Heart right ventricle (tissue), 16 donors: ENCODE measurements at places on chromosomes 1 and 21. TPM values are rescaled to one million over a fixed set of nuclear protein-coding genes. Genes with fewer than 3 reads are reported as not detected.
A peak's percentile ranks its signal among the peaks of the same experiment; 100 is the strongest.

DNA sequence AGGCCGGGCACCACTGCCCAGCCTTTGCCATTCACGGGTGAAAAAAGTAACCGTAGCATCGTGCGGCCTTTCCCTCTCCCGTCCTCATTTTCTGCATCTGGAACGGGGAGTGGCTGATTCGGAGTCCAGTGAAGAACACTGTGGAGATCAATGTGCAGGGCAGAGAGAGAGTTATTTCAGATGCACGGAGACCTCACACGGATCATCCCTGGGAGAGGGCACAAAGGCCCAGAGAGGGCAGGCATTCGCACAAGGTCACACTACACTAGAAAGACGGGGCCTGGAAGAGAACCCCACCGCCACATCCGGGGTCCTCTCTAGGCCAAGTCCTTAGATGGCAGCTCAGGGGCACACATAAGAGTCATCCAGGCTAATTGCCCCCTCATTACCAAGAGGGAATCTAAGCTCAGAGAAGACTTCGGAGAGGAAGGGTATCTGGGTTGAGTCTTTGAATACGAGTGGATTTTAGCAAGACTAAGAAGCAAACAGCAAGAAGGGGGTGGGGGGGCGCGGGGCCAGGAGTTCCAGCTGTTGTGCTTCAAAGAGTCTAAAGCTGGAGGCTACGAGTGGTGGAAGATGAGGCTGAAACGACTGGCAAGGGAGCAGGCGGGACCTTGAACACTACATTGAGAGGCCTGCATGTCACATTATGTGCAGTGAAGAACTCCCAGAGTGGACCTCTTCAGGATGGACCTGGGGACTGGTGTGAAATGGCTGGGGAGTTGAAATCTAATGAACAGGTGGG lies 857 bp downstream of the GPX7 start:
- no peaks in the 10 kb centered on the region for H3K27me3 ChIP-seq
- no peaks in the 10 kb centered on the region for H3K36me3 ChIP-seq
- H3K27ac ChIP-seq: peak overlapping the region; percentile 89
- DNase-seq: no peak
- H3K4me1 ChIP-seq: peaks cover 14% of the 10 kb centered on the region
- H3K4me3 ChIP-seq: peak overlapping the region; percentile 55

DNA sequence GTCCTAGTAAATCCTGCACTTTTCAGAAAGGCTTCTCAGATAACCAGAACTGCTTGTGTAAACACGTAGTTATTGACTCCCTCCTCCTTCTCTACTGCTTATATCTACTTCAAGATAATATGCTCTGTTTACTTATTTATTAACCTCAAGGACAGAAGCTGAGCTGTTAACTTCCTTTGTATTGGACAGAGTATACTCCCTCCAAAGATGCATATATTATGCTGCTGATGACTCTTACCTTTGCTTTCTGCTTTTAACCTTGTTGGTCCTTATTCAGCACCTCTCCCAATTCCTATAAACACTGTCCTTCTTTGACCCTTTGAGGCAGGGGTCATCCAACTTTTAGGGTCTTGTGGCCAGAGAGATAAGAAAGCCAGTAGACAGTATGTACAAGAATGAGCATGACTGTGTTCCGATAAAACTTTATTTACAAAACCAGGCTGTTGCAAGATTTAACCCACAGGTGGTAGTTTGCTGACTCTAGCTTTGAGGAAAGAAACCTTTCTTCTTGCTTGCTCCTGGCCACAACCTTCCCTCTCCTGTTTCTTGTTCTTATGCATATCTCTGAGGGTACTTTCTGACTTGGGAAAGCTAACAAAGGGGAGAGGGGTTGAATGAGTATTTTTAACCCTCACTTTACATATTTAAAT lies 4.9 kb downstream of the TPM3 start:
- no peak overlapping the region for H3K27ac ChIP-seq
- no peaks in the 10 kb centered on the region for H3K36me3 ChIP-seq
- no peaks in the 10 kb centered on the region for H3K27me3 ChIP-seq
- H3K4me1 ChIP-seq: peaks cover 13% of the 10 kb centered on the region

- H3K4me3 ChIP-seq: no peak overlapping the region
- H3K27ac ChIP-seq: no peak overlapping the region
- DNase-seq: no peak
Observed at GRCh38 chr1:238061967-238062613, 171.4 kb upstream of the ZP4 start.

- no peaks in the 10 kb centered on the region for H3K27me3 ChIP-seq
- no peak overlapping the region for H3K4me3 ChIP-seq
- no peak for DNase-seq
- peaks cover 13% of the 10 kb centered on the region for H3K4me1 ChIP-seq
Observed at GRCh38 chr1:208061632-208062031, 150.7 kb upstream of the CD34 start.

- no peak overlapping the region for H3K27ac ChIP-seq
- H3K4me3 ChIP-seq: no peak overlapping the region
- DNase-seq: peak; percentile 7
- H3K4me1 ChIP-seq: no peaks in the 10 kb centered on the region
- peaks cover 18% of the 10 kb centered on the region for H3K27me3 ChIP-seq
Observed at GRCh38 chr1:233440951-233441401, 113.5 kb downstream of the MAP3K21 start.

GRCh38 chr1:70685300-70686286 lies 274.5 kb downstream of the CTH start:
- no peak overlapping the region for H3K4me3 ChIP-seq
- no peak overlapping the region for H3K27ac ChIP-seq
- peak; percentile 54 for DNase-seq
- no peaks in the 10 kb centered on the region for H3K4me1 ChIP-seq
- no peaks in the 10 kb centered on the region for H3K27me3 ChIP-seq
- H3K36me3 ChIP-seq: no peaks in the 10 kb centered on the region

- no peak overlapping the region for H3K27ac ChIP-seq
- no peak for DNase-seq
- H3K27me3 ChIP-seq: no peaks in the 10 kb centered on the region
- H3K4me1 ChIP-seq: no peaks in the 10 kb centered on the region
- no peak overlapping the region for H3K4me3 ChIP-seq
Observed at GRCh38 chr1:38745476-38746401, 113.8 kb downstream of the RRAGC start.

- H3K36me3 ChIP-seq: no peaks in the 10 kb centered on the region
- no peaks in the 10 kb centered on the region for H3K27me3 ChIP-seq
- no peak overlapping the region for H3K4me3 ChIP-seq
Observed at GRCh38 chr21:38910390-38911067, 104.8 kb downstream of the ETS2 start.

GRCh38 chr1:114033216-114033706 lies 54.0 kb downstream of the OLFML3 start:
- no peaks in the 10 kb centered on the region for H3K4me1 ChIP-seq
- H3K27ac ChIP-seq: no peak overlapping the region
- no peak for DNase-seq
- H3K4me3 ChIP-seq: no peak overlapping the region
- no peaks in the 10 kb centered on the region for H3K27me3 ChIP-seq

DNA sequence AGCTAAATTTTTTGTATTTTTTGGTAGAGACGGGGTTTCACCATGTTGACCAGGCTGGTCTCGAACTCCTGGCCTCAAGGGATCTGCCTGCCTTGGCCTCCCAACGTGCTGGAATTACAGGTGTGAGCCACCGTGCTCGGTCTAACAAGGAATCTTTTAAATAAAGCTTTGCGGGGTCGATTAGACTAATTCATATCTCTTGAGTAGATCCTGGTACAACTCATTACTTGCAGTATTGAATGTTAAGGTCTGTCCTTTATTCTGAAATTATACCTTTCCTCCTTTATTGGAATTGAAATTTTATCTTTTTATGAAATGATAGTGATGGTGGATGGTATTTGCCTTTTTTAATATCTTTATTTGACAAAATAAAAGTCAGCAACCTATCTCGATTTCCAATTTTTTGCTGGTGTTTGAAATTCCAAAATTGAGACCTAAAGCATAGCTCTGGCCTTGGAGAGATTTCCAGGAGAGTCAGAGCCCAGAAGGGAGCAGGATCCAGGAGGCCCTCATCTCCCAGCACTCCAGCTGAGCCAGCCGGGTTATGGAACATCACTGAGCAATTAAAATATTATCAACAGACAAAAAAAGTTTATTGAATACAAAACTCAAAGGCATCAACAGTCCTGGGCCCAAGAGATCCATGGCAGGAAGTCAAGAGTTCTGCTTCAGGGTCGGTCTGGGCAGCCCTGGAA lies 4.7 kb downstream of the S100A2 start:
- H3K36me3 ChIP-seq: no peaks in the 10 kb centered on the region
- no peak overlapping the region for H3K4me3 ChIP-seq
- peaks cover 6% of the 10 kb centered on the region for H3K4me1 ChIP-seq
- no peaks in the 10 kb centered on the region for H3K27me3 ChIP-seq

Gene OR2G6
- total RNA-seq: not detected

Gene RHBDL2
- total RNA-seq: not detected

Gene REG4
- total RNA-seq: not detected
